Stimulated activated CD4-positive, alpha-beta T cell treated with anti-CD3 and anti-CD28 coated beads, Interleukin-15, amount 100 ng/mL, for 48 hours (primary cell): ENCODE measurements at places on chromosomes 1 and 21.

GRCh38 chr1:4273747-4274146 lies 373.7 kb upstream of the C1orf174 start:
- no peak for DNase-seq

DNA sequence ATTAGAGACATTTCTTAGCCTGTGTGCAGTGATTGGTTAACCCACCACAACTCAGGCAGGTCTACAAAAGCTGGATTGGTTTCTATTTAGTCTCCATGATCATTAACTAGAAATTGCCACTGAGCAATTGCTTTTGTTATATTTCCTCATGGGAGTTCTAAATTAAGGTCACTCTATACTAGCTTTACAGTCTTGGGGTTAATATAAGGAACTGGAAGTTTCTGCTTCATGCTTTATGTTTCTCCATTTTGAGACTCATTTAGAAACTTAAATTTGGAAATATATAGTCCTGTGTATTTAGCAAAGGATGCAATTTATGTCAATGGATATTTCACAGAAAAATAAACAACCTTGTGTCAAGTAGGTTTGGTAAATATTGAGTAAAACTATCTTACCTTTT lies 137.5 kb downstream of the HLX start:
- DNase-seq = no peak

GRCh38 chr1:38046333-38046883 lies at the start of gene POU3F1:
Gene POU3F1, minus strand, starts transcription at chr1:38046793. Its CDS starts 50 bp downstream, at chr1:38046743.
- DNase-seq = no peak

DNA sequence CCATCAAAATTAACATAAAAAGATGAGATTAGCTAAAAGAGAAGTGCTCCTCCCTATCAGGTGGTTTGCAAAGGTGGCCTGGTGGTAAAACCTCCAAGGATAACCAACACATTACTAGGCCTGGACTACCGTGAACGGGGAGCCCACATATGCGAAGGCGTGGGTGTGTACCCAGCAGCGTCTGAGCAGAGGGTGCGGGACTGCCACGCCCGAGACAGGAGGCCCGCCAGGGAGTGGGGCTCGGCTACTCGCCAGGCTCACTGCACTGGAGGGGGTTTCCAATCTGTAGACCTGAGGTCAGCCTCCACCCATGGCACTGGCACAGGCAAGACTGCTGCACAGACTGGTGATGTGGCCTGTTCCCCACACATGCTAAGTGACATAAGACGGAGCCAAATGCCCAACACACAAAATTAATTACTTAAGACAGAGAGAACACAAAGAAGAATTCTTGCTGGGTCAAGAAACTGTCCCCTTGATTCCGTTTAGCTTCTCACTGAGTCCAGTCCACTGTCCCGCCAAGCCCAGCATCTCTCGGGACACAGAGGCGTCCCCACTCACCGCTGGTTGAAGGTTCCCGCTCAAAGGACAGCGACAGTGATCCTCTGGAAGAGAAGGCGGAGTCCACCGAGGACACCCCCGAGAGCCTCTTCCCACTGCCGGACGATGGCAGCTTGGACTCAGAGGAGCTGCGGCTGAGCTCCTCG lies 23.4 kb downstream of the RIPK4 start:
- no peak for DNase-seq
